ENCODE measurements at places on chromosomes 6 and 20.

GRCh38 chr6:35780719-35781118, at the start of gene CLPSL1:
Gene CLPSL1, plus strand, starts transcription at chr6:35781019. Its CDS starts 92 bp downstream, at chr6:35781111.
- no peak for DNase-seq

GRCh38 chr20:53734006-53734688, 140.5 kb upstream of the ZNF217 start:
- no peak for DNase-seq

GRCh38 chr20:58433759-58434158, 44.7 kb downstream of the VAPB start:
- no peak for DNase-seq

DNA sequence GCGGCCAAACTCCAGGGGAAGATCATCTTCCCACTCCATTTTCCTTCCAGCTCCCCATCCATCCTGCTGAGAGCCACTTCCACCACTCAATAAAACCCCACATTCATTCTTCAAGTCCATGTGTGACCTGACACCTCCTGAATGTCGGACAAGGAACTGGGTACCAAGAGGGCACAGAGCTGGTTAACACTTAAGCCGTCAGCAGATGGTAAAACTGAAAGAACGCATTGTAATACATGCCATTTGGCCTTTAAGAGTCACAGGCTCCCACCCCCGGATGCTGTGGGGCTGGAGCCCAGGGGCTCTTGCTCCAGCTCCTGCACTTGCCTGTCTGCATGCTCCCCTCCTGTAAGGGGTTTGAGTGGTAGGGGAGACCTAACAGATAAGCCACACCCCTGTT, 753.9 kb downstream of the COL12A1 start:
- no peak for DNase-seq

DNA sequence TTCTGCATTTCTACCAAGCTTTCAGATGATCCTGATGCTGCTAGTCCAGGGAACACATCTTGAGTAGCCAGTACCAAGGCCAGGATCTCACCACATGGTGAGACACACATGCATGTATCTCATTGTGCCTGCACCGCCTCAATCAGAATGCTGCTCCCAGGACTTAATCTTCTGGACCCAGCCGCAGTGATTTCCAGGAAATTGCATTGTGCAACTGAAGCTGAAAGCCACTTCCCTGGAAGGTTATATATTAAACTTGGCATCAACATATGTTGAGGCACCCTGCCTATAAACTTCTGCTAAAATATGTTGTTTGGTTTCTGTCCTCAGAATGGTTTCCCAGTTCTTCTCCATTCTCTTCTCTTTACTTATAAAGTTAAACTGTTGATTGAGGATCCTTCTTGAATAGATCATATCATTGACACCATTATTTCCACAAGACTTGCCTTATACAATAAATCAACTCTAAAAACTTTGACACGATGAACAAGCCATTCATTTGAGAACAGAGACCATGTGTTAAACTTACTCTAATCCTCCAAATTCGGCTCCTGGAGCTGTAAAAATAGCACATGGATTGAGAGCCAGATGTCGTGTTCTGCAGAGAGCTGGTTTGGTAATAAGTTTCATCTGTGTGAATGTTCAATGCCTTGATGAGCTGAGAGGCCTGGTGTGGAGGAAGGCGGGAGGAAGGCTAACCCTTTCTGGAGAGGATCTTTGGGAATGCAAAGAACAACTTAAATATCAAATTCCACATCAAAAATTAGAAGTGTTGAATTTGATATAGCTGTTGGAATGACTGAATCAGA, 65.0 kb upstream of the PCSK2 start:
- no peak for DNase-seq

- DNase-seq, result no peak
Measured at GRCh38 chr6:16434885-16435284, 196.5 kb downstream of the GMPR start.

DNA sequence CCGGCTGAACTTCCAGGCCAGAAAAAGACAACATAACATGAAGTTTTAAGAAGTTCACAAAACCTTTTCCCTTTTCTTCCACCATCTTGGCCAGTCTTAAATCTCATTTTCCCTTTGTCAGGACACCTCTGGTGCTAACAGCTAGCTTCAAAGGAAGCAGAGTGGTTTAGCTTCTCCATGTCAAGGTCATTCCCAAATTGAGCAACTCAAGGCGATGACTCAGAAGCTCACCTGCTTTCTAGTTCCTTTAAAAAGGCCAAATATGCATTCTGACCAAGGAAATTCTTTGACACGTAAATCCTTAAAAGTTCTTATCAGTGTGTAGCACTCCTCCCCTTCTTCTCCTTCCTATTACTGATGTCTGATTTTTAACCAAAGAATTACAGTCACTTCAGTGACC, 69.6 kb upstream of the VGLL2 start:
- no peak for DNase-seq

GRCh38 chr6:100892693-100893092, 11.6 kb upstream of the ASCC3 start:
- no peak for DNase-seq

- DNase-seq, result no peak
Measured at GRCh38 chr6:138522611-138523010, 23.3 kb upstream of the NHSL1 start.

DNA sequence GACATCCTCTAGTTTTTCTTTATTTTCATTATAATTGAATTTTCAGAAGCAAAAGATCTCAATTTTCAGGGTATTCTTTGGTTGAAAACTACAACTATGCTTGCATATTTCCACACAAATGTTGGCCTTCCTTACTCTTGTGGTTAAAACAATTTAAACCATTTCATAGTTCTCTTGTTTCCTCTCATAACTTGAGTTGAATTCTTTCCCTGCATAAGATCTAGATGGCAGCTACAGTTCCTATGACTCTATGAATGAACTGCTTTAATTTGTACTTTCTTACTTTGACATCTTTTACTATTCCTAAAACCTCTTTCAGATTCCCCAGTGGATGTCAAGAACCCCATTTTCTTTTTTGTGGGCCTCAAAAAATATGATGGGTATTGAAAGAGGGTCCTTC, 564.5 kb downstream of the NKAIN2 start:
- DNase-seq, result no peak

DNA sequence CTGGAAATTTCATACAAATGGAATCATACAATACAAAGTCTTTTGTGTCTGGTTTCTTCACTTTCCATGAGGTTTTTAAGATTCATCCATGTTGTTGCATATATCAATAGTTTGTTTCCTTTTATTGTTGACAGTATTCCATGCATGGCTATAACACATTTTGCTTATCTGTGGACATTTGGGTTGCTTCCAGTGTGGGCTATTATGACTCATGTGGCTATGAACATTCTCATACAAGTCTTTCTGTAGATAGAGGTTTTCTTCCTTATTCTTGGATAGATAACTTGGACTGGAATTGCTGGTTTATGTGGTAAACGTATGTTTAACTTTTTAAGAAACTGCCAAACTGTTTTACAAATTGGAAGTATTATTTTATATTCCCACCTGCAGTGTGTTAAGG, 30.0 kb upstream of the KIF6 start:
- DNase-seq, result no peak

Measured in stimulated activated CD8-positive, alpha-beta memory T cell treated with anti-CD3 and anti-CD28 coated beads, Interleukin-2, amount 100 ng/mL, for 1 hour (primary cell).